ENCODE measurements at places on chromosomes 11 and 22.

DNA sequence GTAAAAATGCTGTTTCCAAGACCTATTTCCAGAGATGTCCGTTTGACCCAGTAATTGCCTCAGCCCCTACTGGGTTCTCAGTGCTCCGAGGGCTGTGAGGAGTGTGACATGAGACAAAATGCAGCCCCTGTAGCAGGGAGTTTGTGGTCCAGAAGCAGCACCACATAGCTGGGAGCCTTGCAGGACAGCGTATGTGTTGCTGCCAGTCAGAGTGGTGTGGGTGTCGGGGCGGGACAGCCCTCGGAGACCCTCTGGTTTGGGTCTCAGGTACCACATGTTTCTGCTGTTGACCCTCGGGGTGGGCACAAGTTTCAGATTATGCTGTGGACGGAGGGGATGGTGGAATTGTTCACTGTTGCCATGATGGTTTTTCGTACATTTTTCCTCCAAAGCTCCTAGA is 17.2 kb downstream of the TBC1D22A start:
- no peak for DNase-seq
- H3K27ac ChIP-seq = no peak overlapping the region
- H3K27me3 ChIP-seq = no peaks in the 10 kb centered on the region
- peaks cover 7% of the 10 kb centered on the region for H3K36me3 ChIP-seq
- H3K4me3 ChIP-seq = no peak overlapping the region

DNA sequence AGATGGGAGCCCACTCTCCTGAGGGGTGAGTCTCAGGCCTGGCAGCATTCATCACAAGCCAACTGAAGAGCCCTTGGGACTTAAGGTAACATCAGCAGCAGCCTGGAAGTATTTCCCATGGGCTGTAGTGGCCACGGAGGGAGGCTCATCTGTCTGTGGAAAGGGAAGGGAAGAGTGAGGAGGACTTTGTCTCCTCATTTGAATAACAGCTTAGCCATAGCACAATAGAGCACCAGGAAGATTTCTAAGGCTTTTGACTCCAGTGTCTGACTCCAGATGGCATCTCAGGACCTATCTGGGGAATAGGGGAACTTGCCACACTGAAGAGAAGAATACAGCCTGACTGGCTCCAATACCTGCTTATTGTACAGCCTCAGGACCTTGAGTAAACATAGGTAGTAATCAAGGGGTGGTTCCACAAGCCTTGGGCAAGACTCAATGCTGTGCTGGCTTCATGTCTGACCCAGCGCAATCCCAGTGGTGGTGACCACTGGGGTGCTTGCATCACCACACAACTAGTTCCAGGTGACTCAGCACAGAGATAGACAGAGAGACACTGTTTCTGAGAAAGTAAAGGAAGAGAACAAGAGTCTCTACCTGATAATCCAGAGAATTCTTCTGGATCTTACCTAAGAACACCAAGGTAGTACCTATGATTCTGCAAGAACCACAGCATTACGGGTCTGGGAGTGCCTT is 510.5 kb upstream of the CCDC179 start:
- DNase-seq = no peak
- no peak overlapping the region for H3K27ac ChIP-seq
- no peak overlapping the region for H3K4me3 ChIP-seq
- no peaks in the 10 kb centered on the region for H3K27me3 ChIP-seq
- no peaks in the 10 kb centered on the region for H3K4me1 ChIP-seq

GRCh38 chr11:66188580-66188979 is 79.9 kb upstream of the RAB1B start:
- H3K4me3 ChIP-seq = no peak overlapping the region
- no peaks in the 10 kb centered on the region for H3K27me3 ChIP-seq
- H3K4me1 ChIP-seq = peaks cover 15% of the 10 kb centered on the region
- H3K36me3 ChIP-seq = peaks cover 22% of the 10 kb centered on the region

DNA sequence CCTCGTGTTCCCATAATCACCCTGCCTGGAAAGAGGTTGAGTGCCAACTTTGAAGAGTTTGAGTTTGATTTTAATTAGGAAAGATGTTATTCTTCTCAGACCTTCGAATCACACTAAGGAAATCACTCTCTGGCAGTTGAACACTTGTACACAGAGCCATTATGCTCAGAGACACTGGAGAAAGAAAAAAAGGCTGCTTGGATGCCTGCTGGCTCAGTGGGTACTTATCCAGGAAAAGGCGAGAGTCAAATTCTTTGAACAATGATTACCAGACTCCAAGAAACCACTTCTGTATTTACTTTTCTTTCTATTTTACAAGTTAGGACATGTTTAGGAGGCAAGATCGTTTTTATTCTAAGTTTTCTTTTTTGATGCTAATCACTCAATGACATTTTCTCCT is 438.5 kb upstream of the FAT3 start:
- DNase-seq = no peak
- H3K4me3 ChIP-seq = no peak overlapping the region
- H3K27ac ChIP-seq = no peak overlapping the region
- no peaks in the 10 kb centered on the region for H3K36me3 ChIP-seq
- no peaks in the 10 kb centered on the region for H3K4me1 ChIP-seq

GRCh38 chr11:34916843-34917770 is 689 bp downstream of the PDHX start:
- H3K4me1 ChIP-seq = peaks cover 20% of the 10 kb centered on the region
- peak overlapping the region; percentile 95 for H3K4me3 ChIP-seq
- no peaks in the 10 kb centered on the region for H3K27me3 ChIP-seq
- peak overlapping the region; percentile 99 for H3K27ac ChIP-seq
- no peak for DNase-seq
- H3K36me3 ChIP-seq = peaks cover 9% of the 10 kb centered on the region

GRCh38 chr11:108880510-108880909 is 215.6 kb downstream of the DDX10 start:
- H3K4me3 ChIP-seq = no peak overlapping the region
- H3K27me3 ChIP-seq = no peaks in the 10 kb centered on the region
- DNase-seq = no peak
- H3K36me3 ChIP-seq = no peaks in the 10 kb centered on the region
- no peak overlapping the region for H3K27ac ChIP-seq
- H3K4me1 ChIP-seq = peaks cover 5% of the 10 kb centered on the region

GRCh38 chr11:134654161-134654915 is 242.3 kb upstream of the B3GAT1 start:
- peaks cover 16% of the 10 kb centered on the region for H3K27me3 ChIP-seq
- H3K36me3 ChIP-seq = peaks cover 2% of the 10 kb centered on the region
- H3K4me3 ChIP-seq = no peak overlapping the region
- no peak overlapping the region for H3K27ac ChIP-seq
- no peaks in the 10 kb centered on the region for H3K4me1 ChIP-seq
- DNase-seq = no peak

DNA sequence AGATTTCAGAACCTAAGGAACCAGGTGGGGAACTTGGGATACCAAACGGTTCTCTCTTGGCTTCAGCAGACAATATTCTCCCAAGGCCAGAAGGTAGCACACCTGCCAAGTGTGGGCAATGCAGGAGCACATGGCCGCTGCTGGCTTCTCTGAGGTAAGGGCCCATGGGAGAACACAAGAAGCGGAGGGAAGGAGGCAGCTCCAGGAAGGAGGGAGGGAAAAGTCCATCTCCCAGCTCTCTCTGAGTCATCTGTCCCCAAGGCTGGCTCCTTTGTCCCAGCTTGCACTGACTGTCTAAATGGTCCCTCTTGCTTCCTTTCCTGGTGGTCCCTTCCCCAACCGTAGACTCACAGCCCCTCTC is 557.9 kb upstream of the CADM1 start:
- DNase-seq = no peak
- peaks cover 8% of the 10 kb centered on the region for H3K27me3 ChIP-seq
- peaks cover 12% of the 10 kb centered on the region for H3K4me1 ChIP-seq
- no peaks in the 10 kb centered on the region for H3K36me3 ChIP-seq

DNA sequence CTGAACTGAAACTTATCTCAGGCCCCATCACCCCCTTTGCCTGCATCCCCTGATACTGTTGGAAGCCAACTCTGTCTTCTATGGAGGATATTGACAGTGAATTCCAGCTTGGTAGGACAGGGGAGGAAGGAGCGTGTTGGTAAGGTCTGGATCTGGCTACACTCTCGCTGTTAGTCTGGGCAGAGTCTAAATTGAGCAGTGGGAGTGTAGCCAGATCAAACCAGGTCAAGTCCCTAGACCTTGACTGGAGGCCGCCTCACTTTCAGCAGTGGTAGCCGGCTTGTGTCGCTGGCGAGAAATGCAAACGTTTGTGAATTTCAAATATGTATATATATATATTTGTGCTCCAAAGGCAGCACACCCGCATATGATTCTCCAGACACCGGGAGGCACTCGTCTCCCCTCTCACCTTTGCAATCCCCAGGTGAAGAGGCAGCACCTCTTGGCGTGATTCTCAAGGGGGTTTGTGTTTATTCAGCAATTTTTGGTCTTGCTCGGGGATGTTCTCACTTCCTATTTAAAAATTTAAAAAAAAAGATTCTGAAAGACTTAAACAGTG is 26.7 kb downstream of the DHCR7 start:
- DNase-seq = no peak
- H3K36me3 ChIP-seq = no peaks in the 10 kb centered on the region
- H3K27ac ChIP-seq = no peak overlapping the region
- H3K4me3 ChIP-seq = no peak overlapping the region
- H3K27me3 ChIP-seq = no peaks in the 10 kb centered on the region

DNA sequence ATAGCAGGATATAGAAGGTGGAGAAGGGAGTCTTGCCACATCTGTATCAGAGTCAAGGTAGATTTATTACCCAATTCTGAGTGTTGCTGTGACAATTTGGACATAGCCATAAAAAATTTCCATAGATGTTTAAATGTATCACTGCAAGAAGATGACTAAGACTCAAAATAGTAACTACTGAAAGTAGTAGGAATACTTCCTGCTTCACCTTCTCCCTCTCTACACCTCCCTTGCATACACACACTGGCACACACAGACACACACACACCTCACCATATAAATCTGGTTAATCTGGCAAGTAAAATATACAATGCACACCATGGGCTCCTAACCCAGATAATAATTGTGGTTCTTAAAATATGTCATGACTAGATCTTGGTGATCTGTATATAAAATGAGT is 5.2 kb upstream of the ZDHHC13 start:
- no peak overlapping the region for H3K4me3 ChIP-seq
- no peaks in the 10 kb centered on the region for H3K36me3 ChIP-seq
- peaks cover 7% of the 10 kb centered on the region for H3K4me1 ChIP-seq
- H3K27me3 ChIP-seq = peaks cover 8% of the 10 kb centered on the region

- DNase-seq = peak; percentile 19
- H3K4me3 ChIP-seq = no peak overlapping the region
- no peaks in the 10 kb centered on the region for H3K36me3 ChIP-seq
- peaks cover 7% of the 10 kb centered on the region for H3K27me3 ChIP-seq
- no peak overlapping the region for H3K27ac ChIP-seq
- H3K4me1 ChIP-seq = peaks cover 3% of the 10 kb centered on the region
These were observed 28.5 kb downstream of the GLB1L2 start for GRCh38 chr11:134360050-134360835.

GRCh38 chr11:95708681-95709080 is 80.9 kb downstream of the FAM76B start:
- H3K27ac ChIP-seq = no peak overlapping the region
- no peak overlapping the region for H3K4me3 ChIP-seq
- H3K27me3 ChIP-seq = no peaks in the 10 kb centered on the region
- no peaks in the 10 kb centered on the region for H3K36me3 ChIP-seq

- H3K27me3 ChIP-seq = peaks cover 24% of the 10 kb centered on the region
- DNase-seq = no peak
- peaks cover 11% of the 10 kb centered on the region for H3K4me1 ChIP-seq
- no peak overlapping the region for H3K27ac ChIP-seq
These were observed 28.7 kb downstream of the EIF3F start for GRCh38 chr11:8015753-8016239.

GRCh38 chr11:121898903-121899302 is 217.1 kb downstream of the BLID start:
- peaks cover 3% of the 10 kb centered on the region for H3K4me1 ChIP-seq
- H3K27ac ChIP-seq = no peak overlapping the region
- H3K27me3 ChIP-seq = peaks cover 2% of the 10 kb centered on the region
- no peak for DNase-seq
- no peak overlapping the region for H3K4me3 ChIP-seq

DNA sequence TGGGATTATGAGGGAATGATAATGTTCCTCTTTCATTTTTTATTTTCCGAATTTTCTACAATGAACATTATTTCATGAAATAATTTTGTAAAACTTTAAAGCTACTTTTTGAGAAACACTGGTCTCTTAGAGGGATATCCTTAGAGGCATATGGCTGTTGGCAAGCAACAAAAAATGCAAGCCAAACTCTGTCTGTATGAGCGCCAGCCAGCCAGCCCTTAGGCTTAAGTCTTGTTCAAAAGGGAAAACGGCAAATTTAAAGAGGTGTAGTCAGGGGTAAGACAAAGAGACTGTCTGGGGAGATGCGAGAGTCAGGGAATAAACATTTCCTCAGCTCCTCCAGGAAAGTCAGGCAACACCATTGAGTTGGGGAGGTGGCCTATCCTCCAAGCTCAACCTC is 22.5 kb downstream of the ASCC2 start:
- H3K27ac ChIP-seq = no peak overlapping the region
- no peak for DNase-seq
- H3K4me3 ChIP-seq = no peak overlapping the region
- no peaks in the 10 kb centered on the region for H3K27me3 ChIP-seq

- H3K4me1 ChIP-seq = peaks cover 23% of the 10 kb centered on the region
- no peaks in the 10 kb centered on the region for H3K27me3 ChIP-seq
- peak overlapping the region; percentile 94 for H3K27ac ChIP-seq
- peaks cover 24% of the 10 kb centered on the region for H3K36me3 ChIP-seq
These were observed 709 bp downstream of the SSRP1 start for GRCh38 chr11:57335023-57335342.

DNA sequence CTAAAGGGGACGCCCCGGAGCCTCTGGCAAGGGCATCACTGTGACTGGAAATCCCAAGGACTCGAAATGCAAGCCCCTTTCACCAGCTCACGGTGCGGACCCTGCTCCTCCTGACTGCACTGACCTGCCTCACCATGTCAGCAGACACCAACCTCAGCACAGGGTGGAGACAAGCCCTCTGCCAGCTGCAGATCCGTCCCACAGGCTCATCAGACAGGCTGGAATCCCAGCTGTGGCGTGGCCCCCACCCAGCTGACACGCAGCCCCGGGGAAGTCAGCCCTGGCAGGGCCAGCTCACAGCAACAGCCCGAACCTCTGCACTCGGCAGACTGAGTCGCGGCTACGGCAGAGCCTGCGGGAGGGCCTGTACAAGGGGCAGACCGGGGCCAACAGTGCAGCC is 36.8 kb downstream of the BRD1 start:
- no peak overlapping the region for H3K4me3 ChIP-seq
- no peak overlapping the region for H3K27ac ChIP-seq
- H3K36me3 ChIP-seq = peaks cover 27% of the 10 kb centered on the region
- no peaks in the 10 kb centered on the region for H3K27me3 ChIP-seq
- no peak for DNase-seq

GRCh38 chr11:1012740-1013630 is 23.5 kb downstream of the MUC6 start:
- H3K4me1 ChIP-seq = peaks cover 17% of the 10 kb centered on the region
- H3K4me3 ChIP-seq = no peak overlapping the region
- H3K36me3 ChIP-seq = peaks cover 25% of the 10 kb centered on the region
- H3K27ac ChIP-seq = no peak overlapping the region
- DNase-seq = no peak
- no peaks in the 10 kb centered on the region for H3K27me3 ChIP-seq

GRCh38 chr11:66338276-66339161 is 2.3 kb upstream of the RIN1 start:
- H3K4me3 ChIP-seq = no peak overlapping the region
- no peak overlapping the region for H3K27ac ChIP-seq
- peaks cover 37% of the 10 kb centered on the region for H3K4me1 ChIP-seq
- no peak for DNase-seq
- H3K27me3 ChIP-seq = peaks cover 4% of the 10 kb centered on the region

GRCh38 chr11:93188726-93189125 is 9.1 kb downstream of the SLC36A4 start:
- H3K4me3 ChIP-seq = no peak overlapping the region
- peaks cover 3% of the 10 kb centered on the region for H3K4me1 ChIP-seq
- H3K27ac ChIP-seq = no peak overlapping the region
- H3K36me3 ChIP-seq = peaks cover 22% of the 10 kb centered on the region

GRCh38 chr11:8983552-8983951 is 19.3 kb upstream of the TMEM9B start:
- H3K27ac ChIP-seq = no peak overlapping the region
- DNase-seq = no peak
- H3K27me3 ChIP-seq = peaks cover 10% of the 10 kb centered on the region
- H3K4me3 ChIP-seq = no peak overlapping the region
- H3K36me3 ChIP-seq = no peaks in the 10 kb centered on the region
